ENCODE measurements at places on chromosomes 7 and 10.

DNA sequence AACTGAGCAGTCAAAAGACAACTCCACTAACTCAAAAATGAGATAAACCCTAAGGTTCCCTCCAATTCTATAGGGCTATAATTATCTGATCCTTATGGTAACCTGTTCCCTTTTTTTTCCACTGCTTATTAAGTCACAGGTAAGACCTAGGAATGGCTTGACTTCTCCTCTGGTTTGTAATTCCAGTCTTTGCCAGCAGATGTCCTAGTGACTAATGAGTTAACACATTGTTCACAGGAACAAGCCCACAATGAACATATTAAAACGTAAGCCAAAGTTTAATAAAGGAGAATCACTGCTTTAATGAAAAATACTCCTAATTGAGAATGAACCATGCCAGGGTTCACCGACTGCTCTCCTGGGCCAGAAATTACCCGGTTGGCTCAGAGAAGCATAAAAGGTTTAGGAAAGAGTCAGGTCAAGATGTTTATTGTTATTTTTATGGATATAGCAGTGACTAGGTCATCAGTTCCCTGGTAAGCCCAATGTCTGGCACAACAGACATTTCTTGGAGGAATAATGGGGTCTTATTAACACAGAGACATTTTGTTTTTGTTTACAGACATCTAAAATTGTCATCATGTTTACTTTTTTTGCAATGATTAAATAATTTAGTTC, 120.1 kb downstream of the ELAPOR2 start:
- DNase-seq, result no peak

DNA sequence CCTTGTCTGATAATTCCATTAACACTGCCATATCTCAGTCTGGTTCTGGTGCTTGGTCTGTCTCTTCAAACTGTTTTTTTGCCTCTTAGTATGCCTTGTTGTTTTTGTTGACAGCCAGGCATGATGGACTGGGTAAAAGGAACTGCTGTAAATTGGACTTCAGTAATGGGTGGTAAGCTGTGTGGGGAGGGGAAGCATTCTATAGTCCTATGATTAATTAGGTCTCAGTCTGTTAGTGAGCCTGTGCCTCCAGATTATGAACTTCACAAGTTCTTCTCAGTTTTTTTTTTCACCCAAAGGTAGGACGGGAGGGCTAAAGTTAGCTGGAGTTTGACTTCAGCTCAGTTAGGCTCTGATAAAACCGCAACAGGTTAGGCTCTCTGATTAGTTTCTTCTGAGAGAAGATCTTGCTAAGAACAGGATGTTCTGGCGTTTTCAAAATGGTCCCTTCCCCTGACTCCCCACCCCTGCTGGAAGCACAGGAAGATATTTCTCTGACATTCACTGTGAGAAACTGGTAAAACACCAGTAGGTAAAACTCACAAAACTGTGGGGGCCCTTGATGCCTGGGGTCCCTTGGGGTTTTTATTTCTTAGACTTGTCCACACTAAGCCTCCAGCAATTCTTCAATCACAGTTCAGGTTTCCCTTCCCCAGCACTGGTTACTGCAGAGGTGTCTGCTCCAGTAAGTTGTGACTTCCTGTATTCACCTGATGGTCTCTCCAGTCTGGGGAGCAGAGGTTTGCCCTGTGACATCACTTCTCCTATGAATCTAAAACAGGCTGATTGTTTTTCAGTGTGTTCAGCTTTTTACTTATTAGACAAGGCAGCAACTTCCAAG, 43.3 kb upstream of the CCDC71L start:
- DNase-seq, result no peak

- DNase-seq, result no peak
These were observed 39.5 kb upstream of the ANKRD1 start for GRCh38 chr10:90960355-90960814.

DNA sequence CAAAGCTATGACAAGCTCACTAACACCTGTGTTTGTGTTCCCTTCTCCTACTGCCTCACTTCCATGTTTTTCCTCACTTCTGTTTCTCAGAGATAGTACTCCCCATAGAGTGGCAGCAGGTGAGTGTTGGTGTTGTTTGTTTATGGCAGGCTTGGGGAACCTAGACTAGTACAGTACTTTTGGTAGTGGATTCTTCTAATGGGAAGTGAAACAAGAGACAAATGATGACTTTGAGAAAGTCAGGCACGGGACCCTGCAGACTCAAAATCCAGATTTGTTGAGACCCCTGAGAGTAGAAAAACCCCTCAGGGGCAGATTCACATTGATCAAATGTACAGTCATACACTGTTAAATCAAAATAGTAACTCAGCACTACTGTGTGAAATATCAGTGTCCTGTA, 6.4 kb upstream of the CFAP69 start:
- DNase-seq, result no peak

GRCh38 chr10:22222236-22223190, 4.7 kb upstream of the EBLN1 start:
- DNase-seq, result no peak
